Activated CD4-positive, alpha-beta T cell treated with anti-CD3 and anti-CD28 coated beads, Interleukin-2, Interleukin-4, amounts not matched to agents 100 ng/mL and 50 ng/mL, durations not matched to agents 16 hours and 8 hours (primary cell): ENCODE measurements at places on chromosomes 11 and 22.
A peak's percentile ranks its signal among the peaks of the same experiment; 100 is the strongest.

DNA sequence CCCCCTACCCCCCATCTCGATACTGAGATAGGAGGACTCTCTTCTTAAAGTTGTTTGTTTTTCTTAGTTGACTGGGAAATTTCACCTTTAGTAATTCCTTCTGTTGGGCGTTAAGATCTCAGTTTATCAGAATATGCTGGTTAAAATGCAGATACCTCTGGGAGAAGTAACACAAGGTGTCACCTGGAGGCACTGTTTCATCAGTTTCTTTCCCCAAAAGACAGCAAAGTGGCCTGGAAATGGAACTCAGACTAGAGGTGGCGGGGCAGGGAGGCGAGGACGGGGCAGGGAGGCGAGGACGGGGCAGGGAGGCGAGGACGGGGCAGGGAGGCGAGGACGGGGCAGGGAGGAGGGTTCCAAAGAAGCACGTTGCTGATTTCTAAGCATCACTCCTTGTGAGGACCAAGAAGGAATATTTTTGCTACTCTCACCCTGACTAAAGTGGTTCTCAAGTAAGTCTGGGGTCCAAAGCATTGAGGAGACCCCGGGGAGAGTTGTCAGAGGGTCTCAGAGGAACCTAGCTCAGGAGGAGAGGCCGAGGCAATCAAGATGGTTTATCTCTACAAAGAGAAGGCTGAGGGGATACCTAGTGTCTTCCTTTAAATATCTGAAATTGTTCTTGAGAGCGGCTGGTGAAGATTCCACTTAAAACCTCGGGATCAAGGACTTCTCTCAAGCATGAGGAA, 147.0 kb upstream of the B3GAT1 start:
- no peak for DNase-seq

DNA sequence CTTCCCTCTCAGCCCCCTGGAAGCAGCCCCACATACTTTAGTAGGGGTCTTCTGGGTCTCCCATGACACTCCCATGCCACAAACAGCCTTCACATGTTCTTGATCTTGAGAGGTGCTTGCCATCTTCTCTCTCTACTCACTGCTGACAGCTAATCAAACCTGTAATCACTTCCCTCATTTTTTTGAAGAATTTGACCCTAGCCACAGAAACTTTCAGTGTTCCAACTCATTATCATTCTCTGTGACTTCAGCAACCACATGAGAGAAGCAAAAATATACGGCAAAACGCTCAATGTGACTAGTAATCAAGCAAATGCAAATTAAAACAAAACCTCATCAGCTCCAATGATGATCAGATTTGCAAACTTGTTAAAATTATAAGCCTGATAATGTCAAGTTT, 38.3 kb upstream of the POU2AF2 start:
- no peak for DNase-seq

- DNase-seq, result peak; percentile 17
These were observed 10.9 kb downstream of the TMPRSS5 start for GRCh38 chr11:113695207-113695606.

- DNase-seq, result no peak
These were observed 203.1 kb upstream of the MTMR2 start for GRCh38 chr11:96126917-96127595.

DNA sequence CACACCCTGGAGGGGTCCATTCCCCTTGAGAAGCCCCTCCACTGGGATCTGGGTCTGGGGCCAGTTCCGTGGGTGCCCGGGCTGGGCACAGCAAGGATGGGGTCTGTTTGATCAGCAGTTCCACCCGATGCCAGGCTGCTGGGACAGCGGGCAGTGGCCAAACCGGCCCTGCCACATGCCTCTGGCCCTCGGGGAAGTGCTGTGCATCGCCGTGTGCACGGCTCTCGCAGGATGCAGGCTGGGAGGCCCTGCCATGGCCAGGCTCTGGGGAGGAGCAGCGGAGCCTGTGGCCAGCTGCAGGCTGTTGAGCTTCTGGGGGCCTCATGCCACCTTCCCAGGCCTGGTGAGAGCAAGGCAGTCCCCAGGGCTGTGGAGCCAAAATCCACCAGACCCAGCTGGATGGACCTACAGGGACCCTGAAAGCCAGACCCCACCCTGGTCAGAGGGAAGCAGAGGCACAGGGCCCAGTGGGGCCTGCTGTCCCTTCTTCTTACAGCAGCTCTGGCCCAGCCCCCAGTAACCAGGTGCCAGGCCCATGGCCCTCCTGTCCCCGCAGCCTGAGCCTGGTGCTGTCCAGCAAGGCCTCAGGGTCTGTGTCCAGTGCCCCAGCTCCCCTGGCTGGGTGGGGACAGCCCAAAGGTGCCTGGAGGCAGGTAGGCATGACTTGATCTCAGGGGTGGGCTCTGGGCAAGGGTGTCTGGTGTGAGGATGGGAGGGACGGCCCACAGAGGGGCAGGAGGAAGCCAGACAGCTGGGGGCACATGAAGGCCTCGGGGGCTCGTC, 57.3 kb downstream of the WNT7B start:
- no peak for DNase-seq

- no peak for DNase-seq
These were observed 10.5 kb downstream of the SCN4B start for GRCh38 chr11:118142081-118142480.

- DNase-seq, result peak; percentile 57
These were observed 96.5 kb upstream of the FGF3 start for GRCh38 chr11:69915501-69916250.

GRCh38 chr11:126702987-126703386, 297.6 kb downstream of the KIRREL3 start:
- DNase-seq, result no peak

DNA sequence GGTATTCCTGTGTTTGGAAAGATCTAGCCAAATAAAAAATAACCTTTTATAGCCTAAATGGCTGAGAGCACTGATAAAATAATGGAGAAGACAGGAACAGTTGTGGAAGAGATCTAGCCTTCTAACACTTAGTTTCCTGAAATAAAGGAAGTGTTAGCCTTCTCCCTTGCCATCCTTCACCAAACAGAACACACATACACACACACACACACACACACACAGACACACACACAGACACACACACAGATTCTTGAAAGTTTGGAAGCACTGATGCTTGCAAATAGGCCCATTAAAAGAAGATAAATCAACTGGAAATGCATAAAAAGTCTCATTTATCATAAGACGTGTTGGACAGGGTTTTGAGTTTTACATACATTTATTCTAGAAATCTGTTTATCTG, 37.5 kb downstream of the KIRREL3 start:
- no peak for DNase-seq

DNA sequence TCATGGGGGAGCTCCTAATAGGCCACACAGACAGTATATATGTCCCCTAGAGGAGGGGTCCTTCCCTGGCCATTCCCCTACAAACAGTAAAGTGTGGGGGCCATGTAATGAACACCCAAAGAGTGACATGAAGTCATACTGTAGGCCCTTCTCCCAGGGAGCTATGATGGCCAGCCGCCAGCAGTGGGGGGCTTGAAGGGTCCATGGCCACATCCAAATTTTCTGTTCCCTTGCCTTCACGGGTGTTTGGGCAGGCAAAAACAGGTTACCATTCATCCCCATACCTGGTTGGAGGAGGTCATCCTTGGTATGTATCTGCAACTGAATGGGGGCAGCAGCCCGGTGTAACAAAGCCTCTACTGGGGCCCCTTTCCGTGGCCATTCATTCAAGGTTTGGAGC, 2118.0 kb downstream of the LRRC4C start:
- no peak for DNase-seq

DNA sequence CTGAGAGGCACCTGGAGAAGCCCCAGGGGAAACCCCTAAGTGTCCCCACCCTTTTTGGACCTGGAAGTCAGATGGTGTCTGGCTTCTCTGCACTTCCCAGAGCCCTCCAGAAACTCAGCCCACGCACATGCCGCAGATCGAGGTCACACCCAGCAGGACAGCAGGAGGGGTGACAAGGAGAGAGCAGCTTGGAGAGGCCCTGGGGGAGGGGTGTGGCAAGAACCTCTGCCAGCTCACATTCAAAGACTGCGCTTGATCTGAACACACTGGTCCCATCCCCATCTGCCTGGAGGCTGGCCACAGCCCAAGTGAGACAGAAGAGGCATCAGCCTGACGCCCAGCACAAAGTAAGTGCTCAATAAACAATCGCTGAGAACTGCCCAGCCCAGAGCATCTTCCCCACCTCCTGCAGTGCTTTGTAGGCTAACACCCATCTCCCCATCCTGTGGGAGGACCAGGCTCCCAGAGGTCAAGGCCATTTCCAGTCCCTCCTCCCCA, 21.4 kb downstream of the TMPRSS6 start:
- peak; percentile 25 for DNase-seq

DNA sequence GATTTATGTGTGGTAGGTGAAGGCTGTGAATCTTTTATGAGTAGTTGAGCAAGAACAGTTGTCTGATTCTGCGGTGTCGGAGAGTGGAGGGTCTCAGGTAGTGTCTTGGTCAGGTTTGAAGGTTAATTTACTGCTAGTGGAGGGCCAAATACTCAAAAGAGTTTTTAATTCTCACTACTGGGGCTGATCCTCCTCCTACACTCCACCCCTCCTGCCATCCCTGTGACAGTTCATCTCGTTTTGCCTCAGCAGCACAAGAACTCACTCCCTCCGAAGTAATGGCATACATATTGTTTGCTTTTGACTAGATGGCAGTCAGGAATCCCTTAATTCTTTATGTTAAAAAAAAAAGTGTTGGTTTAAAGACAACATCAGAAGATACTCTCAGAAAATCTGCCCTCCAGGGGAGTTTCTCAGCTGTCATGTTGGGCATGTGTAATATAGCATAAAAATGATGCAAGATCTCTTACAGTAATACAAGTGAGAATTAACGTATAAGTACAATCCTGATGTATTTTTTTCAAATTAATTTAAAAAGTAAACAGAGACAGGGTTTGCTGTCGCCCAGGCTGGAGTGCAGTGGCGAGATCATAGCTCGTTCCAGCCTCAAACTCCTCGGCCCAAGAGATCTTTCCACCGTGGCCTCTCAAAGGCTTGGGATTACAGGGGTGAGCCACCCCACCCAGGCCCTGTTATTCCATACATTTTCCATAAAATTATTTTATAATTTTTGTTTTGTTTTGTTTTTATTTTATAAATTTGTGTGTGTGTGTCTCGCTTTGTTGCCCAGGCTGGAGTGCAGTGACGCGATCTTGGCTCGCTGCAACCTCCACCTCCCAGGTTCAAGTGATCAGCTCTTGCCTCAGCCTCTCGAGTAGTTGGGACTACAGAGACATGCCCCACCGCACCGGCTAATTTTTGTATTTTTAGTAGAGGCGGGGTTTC, 1.3 kb downstream of the FAR1 start:
- peak; percentile 22 for DNase-seq

DNA sequence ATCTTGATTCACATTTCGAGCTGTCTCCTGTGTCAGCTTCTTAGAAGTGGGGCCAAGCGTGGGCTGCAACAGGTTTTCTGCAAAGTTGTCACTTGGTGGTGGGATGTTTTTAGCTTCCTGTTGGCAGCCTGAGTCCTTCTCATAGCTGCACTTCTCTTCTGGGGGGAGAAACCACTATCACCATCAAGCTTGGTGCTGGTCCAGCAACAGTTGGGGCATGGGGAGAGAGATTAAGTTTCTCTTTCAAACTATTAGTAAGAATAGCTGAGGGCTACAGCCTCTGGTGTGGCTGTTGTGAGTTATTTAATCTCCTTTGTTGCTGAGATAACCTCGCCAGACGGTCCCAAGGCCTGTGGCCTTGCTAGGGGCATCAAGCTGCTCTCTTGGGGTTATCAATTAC, 123.3 kb upstream of the CRYBB3 start:
- peak; percentile 68 for DNase-seq

DNA sequence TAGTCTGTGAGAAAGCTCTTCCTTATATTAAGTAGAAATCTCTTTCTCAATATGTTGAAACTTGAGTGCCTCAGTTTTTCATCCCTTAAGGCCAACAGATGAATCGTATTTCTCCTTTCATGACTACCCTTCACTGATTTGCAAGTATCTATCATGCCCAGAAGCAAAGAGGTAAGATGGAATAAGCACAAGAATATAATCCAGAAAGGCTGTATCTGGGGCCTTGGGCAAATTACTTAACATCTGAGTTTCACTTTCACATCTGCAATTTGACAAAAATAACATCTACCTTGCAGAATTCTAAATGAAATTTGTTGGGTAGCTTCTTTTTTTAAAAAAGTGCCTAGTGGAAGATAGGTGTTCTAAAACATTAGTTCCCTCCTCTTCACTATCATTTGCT, 552.4 kb upstream of the ANO5 start:
- no peak for DNase-seq

DNA sequence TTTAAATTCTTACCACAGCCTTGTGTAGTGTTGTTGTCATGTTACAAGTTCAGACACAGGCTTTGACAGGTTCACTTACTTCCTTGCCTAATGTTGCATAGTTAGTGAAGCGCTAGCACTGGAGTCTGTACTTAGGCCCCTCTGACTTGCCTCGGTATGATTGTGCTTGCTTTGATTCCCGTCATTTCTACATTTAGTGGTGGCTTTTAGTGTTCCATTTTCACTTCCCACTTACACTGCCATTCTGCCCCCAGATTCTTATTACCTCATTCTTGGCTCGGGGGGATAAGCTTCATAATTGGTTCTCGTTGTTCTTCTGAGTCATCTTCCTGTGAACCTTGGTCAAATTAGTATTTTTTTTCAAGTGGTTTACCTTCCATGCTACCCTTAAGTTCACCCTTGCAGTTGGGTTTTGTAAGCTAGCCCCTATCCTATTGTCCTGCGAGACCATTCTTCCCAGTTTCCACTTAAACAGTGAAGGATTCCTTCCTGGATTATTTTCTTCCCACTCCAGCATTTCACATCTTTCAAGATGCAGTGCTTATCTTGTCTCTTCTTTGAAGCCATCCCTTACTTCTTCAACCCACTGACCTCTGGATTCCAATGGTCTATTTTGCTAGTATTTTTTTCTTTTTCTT, 68.7 kb downstream of the DDX10 start:
- peak; percentile 84 for DNase-seq

DNA sequence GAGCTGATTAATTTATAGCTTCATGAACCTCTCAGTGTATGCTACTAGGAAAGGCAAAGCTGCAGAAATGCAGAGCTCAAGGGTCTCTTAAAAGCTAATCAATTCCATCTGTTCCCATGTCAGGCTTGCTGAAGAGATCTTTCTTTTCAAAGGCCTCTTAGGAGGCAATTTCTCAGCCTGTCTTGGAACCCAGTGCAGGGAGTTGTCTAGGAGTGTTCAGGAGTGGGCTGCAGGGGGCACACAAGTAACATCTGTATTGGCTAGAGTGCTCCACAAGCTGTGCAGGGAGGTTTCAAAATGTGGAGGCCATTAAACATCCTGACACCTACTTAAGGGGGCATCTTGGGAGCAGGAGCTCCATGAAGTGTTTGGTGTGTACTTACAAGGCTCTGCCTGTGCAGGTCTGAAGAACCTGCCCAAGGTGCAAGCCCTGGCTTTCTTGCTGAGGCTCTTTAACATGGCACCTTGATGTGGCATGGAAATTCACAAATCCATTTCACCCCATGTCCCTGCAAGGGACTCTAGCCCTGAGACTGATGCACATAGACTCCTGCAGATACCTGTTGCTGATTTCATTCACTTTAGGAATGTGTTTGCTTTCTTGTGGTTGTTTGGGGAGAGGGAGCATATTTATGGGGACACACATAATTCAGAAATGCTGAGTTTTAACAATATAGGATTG, 134.7 kb downstream of the ME3 start:
- no peak for DNase-seq

DNA sequence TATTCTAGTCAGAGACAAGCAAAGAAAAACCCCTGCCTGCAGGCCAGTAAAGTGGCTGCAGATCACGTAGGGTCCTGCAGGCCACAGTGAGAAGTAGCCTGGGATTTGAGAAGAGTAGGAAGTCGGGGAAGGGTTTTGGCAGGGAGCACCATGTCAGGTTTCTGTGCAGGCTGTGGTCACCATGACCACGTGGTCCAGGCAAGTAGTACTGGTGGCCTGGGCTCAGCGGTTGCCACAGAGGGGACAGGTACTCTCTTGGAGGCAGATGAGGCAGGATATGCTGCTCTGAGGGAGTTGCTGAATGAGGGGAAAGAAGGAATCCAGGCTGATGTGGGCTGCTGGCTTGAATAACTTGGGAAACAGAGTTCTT, 46.5 kb downstream of the PISD start:
- DNase-seq, result no peak
